ENCODE measurements at places on chromosomes 1 and 21.

DNA sequence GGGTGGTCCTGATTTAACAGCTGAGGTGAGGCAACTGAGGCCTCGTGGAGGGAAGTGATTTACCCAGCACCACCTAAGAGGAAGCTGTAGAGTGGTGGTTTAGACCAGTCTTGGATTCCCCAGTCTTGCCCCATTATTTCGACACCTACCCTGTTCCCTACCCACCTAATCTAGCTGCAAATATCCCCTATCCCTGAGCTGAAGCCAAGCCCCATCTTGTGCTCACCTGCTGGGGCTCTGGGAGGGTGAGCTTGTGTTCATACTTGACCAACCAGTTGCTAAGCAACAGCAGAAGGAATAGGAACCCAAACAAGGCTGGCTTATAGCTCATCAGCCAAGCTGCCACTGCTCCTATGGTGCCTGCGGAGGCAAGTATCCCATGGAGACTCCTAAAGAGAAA, 2.0 kb downstream of the TEX46 start:
- DNase-seq: peak; percentile 10

- DNase-seq: peak; percentile 28
Measured at GRCh38 chr1:112298558-112298957, 97.5 kb upstream of the CTTNBP2NL start.

DNA sequence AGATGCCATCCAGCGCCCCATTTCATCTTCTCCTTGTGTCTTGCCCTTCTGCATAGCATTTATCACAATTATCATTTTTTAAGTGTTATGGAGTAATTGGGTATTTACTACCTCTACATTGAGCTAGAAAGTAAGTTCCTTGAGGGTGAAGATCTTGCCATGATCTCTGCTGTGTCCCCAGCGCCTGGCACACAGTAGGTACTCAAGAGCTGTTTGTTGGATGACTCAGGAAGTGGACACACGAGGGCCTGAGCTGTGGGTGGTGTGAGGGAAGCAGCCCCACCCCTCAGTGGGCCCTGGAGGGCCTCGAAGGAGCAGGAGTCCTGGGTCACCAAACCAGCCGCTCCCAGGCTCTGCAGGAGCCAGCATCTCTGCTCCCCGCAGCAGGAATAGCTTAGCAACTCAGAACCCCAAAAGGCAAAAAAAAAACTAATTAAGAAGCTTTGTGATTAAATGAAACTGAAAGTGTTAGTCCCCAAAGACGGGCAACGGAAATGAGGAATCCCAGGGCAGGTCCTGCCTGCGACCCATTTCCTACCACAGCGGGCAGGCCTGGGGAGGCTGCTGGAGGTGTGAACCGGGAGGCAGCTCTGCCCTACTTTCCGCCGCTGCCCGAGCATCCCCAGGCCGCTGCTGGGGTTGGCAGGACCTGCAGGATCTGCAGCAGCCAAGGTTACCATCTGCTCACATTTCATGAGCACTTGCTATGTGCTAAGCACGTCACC, 87.7 kb downstream of the LACTBL1 start:
- no peak for DNase-seq

GRCh38 chr1:185058876-185059275, 13.5 kb downstream of the RNF2 start:
- DNase-seq: no peak

GRCh38 chr1:91696321-91696720, 189.6 kb downstream of the TGFBR3 start:
- DNase-seq: no peak

DNA sequence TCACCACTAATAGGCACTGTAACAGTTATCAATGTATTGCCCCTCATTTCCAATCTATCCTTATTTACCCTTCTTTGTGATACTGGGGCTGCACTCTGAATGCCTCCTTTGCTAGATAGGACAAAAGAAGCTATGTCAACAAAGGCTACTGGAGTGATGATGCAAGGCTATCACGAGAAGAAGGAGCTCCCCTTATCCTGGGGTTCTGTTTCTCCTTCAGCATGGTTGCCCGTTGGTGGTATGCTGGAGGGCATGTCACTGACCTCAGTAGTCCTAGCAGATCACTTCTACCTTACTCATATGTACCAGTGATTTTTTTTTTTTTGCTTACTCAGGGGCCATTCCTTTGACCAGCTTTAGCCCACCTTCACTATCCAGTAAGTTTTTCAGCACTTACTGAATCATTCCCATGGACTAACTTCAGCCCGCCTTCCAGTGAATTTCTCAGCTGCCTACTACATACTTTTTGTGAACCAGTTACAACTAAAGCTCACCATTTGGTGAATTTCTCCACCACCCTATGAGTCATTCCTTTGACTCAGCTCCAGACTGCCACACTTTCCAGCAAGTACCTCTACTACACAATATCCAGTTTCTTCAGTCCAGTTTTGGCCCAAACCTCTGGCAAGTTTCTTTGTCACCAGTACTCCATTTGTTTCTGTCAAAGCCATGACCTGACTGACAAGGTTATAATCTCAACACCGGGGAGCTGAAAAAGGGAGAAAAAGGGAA, 944.5 kb downstream of the KCNT2 start:
- no peak for DNase-seq

DNA sequence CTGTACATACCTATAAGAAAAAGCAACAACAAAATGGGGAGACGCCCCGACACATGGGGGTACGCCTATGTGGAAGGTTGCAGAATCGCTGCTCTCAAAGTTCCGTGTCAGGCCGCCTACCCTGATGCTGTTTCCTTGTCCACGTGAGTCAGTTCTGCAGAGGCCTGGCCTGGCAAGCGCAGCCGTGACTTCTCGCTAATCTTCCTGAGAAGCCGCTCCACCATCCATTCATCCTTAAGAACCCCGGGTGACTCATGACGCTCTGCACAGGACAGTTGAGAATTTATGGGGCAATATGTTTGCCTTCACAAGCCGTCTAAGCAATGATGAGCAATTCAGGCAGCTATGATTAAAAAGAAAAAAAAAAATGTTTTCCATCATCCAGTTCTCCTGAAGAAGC, 122.3 kb upstream of the TMPRSS2 start:
- DNase-seq: no peak

- DNase-seq: no peak
Measured at GRCh38 chr21:37367703-37368540, 1.3 kb downstream of the DYRK1A start.

GRCh38 chr1:113178106-113178505, 105.1 kb downstream of the LRIG2 start:
- no peak for DNase-seq

- no peak for DNase-seq
Measured at GRCh38 chr1:21567241-21568005, 58.2 kb downstream of the ALPL start.

GRCh38 chr1:17193222-17194132, 11.5 kb upstream of the PADI1 start:
- DNase-seq: no peak

GRCh38 chr1:235207209-235207565, 46.1 kb upstream of the RBM34 start:
- DNase-seq: no peak

DNA sequence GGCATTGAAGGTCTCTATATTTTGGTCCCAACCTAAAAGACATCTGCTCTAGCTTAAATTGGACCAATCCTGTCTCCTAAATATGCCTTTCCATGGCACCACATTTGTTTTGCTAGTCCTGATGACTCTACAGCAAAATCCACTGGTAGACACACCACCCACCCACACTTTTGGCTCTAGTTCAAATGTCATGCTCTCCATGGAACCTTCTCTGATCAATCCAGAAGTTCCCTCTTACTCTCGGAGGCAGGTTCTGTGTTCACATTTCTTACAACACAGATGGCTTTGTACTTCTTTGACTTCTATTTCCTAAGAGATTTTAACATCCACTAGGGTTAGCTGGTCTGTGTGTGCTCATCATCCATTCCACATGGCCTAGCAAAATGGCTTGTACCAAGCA, 151.3 kb downstream of the APP start:
- DNase-seq: no peak

GRCh38 chr1:177567393-177567792, 396.6 kb downstream of the BRINP2 start:
- DNase-seq: no peak

- no peak for DNase-seq
Measured at GRCh38 chr1:30889511-30889910, 19.0 kb downstream of the SDC3 start.

DNA sequence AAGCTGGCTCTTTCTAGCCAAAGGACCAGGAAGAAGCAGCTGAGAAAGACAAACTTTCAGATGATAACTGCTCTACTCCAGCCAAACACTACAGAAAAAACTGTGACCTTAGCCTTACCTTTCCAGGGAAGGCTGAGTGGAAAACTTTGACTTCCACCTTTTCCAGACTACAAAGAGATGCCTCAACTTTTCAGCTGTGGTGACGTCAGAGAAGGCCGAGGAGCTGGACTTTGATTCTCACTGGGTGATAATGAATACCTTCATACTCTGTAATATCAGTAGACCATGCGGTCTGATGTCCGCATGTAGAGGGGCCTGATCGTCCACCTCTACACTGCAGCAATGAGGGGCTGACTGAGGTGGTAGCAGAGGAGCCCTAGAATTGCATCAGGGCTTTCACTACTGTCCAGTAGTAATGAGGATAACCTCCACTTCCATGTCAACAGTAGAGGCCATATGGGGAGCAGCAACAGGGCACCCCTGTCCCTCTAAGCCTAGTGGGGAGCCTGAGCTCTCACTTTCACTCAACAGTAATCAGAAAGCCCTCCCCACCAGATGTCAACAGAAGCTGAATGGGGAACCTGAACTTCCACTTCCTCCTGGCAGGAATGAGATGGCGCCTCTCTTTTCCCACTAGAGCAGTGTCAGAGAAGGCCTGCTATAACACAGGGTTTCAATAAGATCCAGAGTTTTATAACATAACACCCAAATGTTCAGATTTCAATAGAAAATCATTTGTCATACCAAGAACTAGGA, 28.4 kb upstream of the PADI1 start:
- no peak for DNase-seq

DNA sequence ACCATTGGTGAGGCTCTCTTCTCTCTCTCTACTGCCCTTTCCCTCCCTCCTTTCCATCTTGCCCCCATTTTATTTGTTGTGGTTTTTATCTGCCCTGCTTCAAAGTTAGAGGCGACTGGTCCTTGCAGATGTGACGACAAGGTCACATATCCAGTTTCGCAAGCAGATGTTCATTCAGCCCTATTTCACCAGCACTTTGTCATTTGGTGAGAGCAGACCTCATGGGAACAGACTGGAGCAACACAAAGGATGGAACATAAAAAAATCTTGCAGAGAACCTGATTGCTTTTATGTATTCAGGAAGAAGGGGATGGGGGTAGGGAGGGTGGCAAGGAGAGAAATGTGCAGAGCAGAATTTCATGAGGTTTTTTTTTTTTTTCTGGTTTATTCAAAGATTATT, 84.3 kb downstream of the ELAVL4 start:
- DNase-seq: no peak

DNA sequence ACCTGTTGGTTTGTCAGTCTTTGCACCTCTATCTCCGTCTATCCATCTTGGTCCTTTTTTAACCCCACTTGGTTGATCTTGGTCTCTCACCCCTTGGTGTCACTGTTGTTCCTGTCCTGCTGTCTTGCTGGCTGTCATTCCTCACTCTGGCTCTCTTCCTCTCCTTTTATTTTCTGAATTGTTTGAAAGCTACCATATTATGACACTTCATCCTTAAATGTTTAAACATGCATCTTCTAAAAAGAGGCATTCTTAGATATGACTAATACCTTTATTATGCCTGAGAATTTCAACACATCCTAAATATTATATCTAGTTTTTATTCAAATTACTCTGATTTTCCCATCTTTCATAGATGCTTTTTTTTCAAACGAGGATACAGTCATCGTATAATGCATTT, 37.0 kb downstream of the BACH1 start:
- no peak for DNase-seq

DNA sequence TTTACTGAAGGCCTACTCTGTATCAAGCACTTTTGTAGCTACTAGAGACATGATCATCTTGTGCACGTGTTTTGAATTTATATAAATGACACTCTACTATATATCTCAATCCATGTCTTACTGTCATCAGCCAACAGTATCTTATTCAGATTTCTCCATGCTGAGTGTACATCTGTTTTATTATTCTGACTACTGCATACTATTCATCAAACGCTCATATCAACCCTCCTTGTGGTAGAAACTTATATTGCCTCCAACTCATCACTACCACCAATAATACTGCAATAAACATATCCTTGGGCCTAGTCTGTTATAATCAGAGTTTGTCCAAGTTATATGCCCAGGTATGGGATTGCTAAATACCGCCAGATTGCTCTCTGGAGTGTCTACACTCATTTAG, 81.6 kb upstream of the IRF2BP2 start:
- no peak for DNase-seq

GRCh38 chr21:42513151-42513984, at the start of gene SLC37A1:
Gene SLC37A1 (plus strand): TSS chr21:42513852. CDS start chr21:42518455, 4,603 bp downstream.
- peak; percentile 30 for DNase-seq

- DNase-seq: no peak
Measured at GRCh38 chr21:31974454-31974985, 101.7 kb downstream of the HUNK start.

- no peak for DNase-seq
Measured at GRCh38 chr1:106960412-106960811, 96.1 kb upstream of the PRMT6 start.

DNA sequence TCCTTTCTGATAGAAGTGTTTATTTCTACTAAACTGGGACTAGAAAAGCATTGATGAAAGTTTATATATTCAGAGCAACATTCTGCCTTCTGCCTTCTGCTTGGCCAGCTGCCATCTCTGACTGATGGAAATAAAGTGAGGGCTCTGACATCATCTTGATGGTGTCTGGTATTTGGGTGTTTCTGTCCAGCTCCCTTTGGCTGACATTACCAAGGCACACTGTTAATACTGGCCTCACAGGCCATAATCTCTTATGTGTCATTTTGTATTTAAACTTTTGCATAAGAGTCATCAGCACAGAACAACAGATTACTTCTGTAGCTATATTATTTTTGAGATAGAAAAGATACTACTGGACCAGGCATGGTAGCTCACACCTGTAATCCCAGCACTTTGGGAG, 216.9 kb downstream of the RYR2 start:
- DNase-seq: peak; percentile 62

DNA sequence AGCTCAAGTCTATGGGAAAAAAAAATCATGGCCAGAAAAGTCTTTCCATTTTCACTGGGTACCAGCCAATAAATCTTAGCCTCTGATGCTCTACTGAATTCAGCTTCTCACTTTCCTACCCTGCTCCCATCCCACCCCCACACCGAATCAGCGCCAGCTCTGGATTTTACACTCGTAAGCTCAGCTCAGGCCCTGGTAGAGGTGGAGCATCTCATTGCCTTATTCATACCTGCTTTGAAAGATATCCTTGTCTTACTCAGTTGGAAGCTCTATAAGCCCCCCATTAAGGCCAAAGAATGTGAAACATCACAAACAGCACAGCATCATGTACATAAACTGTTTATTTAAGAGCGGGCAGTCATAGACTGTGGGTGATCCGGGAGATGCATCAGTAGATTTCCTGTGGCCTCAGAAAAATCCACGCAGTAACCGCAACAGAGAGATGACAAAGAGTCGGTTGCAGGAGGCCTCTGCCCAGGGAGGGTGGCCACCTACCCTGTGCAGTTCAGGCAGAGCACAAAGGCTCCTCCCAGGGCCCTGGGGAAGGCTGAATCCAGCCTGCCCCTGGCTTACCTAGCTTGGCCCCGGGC, 36.4 kb upstream of the ETS2 start:
- DNase-seq: no peak

- no peak for DNase-seq
Measured at GRCh38 chr1:94876362-94876761, 50.5 kb downstream of the CNN3 start.
